Stimulated activated CD4-positive, alpha-beta T cell treated with anti-CD3 and anti-CD28 coated beads, Interleukin-15, amount 100 ng/mL, for 48 hours (primary cell): ENCODE measurements at places on chromosomes 12 and 14.

DNA sequence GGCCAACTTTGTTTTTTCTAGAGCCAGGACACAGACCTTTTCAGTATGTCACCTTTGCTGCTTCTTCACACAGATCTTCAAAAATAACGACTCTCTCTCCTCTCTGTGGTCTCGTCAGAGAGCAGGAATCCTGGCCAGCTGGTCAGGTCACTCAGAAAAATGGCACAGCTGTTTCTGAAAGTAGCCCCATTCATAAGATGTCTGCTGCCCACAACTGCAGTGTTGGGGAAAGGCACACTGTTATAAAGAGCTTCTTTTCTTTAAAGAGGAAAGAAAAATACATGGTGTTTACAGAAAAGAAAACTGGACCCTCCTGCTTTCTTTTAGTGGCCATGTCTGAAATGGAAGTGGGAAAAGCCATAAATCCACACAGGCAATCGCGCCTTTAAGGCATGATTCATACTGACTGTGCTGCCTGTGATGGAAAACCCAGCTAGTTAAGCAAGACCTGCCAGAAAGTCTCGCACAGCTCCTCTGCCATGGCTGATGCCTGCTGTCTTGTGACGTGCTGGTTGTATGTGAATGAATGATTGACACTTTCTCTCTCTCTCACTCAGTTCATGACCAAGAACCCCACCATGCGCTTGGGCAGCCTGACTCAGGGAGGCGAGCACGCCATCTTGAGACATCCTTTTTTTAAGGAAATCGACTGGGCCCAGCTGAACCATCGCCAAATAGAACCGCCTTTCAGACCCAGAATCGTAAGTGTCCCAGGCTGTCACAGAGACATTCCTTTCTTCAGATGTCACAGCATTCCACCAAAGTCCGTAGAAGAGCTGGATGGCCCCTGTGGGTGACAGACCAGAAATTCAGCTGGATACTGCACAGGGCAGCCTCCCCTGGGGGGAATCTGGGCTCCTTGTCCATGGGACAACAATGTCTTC is 147.9 kb upstream of the HIF1A start:
- DNase-seq = no peak

DNA sequence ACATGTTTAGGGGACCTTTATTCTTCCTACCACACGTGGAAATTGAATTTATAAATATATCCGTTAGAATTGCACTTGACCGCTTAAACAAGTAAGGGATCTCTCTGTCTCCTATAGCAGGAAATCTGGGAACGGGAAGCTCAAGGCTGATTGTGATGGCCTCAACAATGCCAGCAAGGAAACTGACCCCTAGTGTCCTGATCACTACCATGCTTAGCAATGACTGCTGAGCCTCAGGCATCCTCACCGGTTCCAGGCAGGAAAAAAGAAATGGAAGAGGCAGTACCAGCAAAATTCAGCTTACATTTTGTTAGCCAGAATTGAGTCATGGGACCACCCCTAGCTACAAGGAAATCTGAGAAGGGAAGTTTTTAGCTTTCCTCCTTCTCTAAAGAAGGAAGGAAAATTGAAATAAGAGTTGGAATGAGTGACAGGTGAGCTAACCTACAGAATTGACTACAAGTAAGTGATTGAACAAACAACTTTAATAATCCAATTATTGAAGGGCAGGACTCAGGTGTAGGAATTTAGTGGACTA is 43.9 kb upstream of the AMN1 start:
- no peak for DNase-seq

DNA sequence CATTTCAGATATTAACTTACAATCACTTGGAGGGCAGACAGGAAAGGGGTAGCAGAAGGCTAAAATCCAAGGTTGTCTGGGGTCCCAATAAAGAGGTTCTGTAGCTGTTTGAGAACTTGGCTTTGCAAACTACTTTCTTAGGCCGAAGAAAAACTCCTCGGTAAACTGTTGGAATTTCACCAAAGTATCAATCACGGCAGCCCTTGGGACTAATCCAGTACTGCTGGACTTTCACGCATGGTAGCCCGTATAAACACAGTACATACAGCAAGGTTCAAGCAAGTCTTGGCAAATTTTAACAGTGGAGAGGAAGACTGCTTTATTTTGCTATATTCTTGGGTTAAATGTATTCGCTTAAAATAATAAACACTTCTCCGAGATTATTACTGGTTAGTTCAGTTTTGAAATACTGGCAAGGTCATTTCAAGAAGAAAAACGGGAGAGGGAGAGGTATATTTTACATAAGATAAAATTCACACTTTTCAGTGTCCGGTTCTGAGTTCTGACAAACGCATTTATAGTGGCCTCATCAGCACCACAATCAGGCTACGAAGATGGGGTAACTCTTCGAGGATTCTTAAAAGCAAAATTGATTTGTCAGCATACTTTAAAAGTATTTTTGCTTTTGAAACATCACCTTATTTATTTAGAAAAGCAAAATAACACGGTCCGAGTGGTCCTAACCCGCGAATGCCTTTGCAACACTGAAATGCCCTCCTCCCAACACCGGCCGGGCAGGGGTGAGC is 1.3 kb downstream of the SETD3 start:
- no peak for DNase-seq

DNA sequence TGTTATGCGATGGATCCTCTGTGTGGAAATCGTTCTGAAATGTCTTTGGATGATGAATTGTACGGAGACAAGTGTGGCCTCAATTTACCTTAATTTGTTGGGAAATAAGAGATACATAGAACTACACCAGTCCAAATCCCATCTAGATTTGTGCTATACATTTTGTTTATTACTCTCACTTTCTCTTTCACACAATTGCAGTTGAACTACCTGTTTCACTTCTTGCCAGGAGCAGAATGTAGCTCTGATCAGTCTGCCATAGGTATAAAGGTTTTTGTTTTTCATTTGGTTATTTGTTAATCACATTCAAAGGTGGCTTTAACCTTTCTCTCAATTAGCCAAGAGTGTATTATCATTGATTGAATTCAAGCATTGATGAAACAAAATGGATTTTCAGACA is 268.2 kb downstream of the SNAPC1 start:
- no peak for DNase-seq

DNA sequence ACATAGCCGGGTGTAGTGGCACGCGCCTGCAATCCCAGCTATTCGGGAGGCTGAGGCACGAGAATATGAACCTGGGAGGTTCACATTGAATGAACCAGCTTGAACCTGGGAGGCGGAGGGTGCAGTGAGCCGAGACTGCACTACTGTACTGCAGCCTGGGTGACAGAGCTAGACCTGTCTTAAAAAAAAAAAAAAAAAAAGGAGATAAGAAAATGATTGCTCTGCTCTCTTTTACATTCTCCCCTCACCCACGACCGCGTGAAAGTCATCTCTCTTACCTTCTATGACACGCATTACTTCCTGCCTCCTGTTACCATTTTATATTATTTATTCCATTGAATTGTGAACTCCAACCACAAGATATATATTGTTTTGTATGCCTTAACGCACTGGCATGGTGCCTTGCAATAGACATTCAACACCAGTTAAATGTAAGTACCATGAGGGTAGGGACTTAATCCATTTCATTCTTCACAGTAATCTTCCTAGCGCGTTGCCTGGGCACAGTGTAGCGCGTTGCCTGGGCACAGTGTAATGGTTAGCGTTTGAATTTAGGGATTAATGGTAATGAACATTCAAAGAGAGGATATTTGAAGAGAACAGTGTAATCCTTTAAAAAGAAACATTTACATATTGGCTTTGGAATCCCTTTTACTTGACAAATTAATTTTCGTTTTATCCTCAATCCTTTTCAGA is 2.7 kb downstream of the RAP1B start:
- peak; percentile 25 for DNase-seq
